ENCODE measurements at places on chromosomes 1 and 21.
A peak's percentile ranks its signal among the peaks of the same experiment; 100 is the strongest.

DNA sequence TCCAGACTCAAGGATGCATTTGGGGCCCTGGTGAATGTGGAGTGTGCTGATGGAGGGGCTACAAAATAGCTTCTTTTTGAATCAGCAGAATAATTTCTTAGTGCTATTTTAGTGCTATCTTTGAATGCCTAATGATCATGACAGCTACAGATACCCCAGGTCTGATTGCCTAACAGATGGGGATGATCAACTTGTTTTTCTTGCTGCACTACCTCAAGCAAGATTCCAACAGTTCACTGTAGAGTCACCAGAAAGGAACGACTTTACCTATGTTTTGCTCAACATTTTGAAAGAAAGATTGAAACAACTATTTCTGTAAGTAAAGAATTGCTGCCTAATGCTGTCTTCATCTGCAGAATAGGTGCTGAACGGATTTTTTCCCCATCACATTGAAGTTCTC lies 42.6 kb upstream of the VAV3 start:
- DNase-seq, result no peak

- no peak for DNase-seq
These were observed 91.6 kb downstream of the SCCPDH start for GRCh38 chr1:246815693-246816270.

DNA sequence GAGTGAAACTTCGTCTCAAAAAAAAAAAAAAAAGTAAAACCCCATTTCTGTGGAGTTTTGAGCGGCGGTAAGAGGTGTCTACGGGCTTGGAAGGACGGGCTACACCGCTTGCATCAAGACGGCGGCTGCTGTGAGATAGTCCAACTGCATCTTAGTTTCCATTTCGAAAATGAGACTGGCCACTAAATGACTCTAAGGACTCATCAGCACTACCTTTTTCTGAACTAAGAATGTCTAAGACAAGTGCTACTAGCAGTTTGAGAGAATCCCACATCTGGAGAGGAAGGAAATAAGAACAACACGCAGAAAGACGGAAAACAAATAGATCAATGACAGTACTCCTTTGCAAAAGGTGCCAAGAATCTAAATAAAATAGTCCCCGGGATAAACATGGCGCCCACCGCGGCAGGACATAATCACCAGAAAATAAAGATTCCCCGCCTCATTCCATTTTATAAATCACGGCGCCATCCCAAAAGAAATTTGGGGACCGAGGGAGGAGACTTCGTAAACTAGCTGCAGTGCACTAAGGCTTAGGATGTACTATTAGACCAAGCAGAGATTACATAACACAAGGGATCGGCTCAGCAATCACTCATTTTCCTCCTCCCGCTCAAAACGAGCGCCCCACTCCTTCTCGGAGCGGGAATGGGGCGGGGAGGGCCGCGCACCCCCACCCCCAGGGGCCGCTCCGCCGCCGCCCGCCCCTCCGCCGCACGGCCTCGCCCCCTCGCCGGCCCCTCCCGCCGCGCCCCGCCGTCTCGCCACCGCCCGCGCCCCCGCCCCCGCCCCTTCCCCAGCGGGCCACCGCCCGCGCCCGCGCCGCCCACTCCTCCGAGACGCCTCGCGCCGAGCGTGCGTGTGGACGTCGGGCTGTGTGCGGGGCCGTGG lies 1.1 kb downstream of the POGZ start:
- peak; percentile 79 for DNase-seq

GRCh38 chr1:97006044-97006661 lies 284.6 kb downstream of the PTBP2 start:
- DNase-seq, result peak; percentile 42

- no peak for DNase-seq
These were observed 392.4 kb downstream of the TTLL7 start for GRCh38 chr1:83606416-83606955.

DNA sequence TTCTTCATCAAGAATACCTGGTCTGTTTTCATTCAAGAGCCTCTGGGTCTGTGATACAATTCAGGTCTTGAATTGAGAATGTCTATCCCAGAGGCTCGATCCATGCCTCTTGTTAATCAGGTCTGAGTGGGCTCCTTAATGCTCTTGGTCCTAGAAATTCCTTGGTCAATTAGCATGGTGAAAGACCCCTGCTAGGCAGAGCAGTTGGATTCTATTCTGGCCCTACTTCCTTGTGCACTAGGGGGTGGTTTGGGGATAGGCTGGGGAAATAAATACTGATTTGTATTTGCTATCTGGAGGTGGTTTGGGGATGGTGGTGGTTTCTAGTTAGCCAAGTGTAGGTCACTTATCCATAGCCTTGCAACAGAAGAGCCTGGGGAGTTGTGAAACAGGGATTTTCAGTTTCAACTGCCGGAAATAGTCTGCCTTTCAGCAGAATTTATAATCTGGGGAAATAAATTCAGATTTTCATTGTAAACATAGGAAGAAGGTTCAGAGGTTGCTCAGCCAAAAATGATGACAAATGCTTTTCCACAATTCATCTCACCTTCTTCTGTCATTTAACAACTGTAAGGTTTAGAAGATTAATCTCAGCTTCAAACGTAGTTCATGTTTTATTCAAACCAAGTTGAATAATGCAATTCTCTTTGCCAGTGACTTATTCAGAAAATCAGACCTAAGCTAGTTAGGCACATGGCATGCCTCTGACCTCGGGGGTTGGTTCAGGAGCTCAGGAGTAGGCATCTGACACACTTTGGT lies 22.2 kb upstream of the SCAF4 start:
- DNase-seq, result no peak

- DNase-seq, result peak; percentile 8
These were observed 128.0 kb downstream of the ADAMTS1 start for GRCh38 chr21:26717146-26717739.

DNA sequence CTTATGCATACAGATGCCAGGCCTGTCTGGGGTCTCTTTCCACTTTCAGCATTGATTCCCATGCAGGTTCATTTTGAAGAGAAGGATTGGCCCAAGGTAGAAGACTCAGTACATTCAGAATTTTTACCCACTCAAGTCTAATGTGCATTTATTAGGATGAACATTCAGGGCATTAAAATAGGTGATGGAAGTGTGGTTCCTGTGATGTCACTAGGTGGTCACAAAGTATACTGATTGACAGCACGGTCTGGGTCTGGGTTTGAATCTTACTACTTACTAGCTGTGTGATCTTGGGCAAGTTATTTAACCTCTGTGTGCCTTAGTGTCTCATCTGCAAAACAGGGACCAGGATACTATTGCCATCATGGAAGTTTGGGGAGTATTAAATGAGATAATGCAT lies 711 bp upstream of the ZNF648 start:
- DNase-seq, result no peak

DNA sequence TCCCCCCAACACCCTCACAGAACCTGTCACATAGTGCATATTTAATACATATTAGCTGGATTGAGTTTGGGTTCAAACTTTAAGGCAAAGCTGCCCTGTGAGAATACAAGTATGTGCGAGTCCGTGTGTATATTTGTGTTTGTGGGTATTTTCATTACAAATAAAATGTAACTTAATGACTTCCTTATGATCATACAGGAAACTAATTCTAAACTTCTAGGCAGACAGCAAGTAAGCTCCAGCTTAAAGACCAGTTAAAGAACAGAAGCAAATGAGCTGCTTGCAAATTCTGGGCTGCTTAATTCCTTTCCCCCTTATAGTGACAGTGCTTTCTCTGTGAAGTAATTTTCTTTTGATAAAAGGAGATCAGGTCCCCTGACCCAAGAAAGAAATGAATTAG lies 437.6 kb downstream of the TTLL7 start:
- DNase-seq, result no peak

GRCh38 chr1:246526915-246527314 lies 19.8 kb upstream of the SMYD3 start:
- DNase-seq, result no peak

DNA sequence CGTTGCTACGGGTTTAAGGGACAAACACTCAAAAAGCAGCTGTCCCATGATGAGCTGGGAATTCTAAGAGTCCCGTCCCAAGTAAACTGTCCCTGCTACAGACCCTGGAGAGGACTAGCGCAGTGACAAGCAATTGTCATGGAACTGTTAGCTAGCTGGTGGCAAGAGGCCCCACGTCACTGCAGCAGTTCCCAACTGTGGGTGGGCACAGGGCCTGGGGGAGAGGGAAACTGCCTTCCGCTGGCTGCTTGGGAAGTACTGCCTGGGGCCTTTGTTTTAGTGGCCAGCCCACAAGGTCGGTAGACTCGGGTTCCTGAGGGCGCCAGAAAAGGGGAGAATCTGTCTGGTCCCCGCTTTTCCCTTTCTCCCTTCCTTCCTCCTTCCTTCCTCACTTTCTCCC lies 97.4 kb downstream of the LACTBL1 start:
- DNase-seq, result no peak

DNA sequence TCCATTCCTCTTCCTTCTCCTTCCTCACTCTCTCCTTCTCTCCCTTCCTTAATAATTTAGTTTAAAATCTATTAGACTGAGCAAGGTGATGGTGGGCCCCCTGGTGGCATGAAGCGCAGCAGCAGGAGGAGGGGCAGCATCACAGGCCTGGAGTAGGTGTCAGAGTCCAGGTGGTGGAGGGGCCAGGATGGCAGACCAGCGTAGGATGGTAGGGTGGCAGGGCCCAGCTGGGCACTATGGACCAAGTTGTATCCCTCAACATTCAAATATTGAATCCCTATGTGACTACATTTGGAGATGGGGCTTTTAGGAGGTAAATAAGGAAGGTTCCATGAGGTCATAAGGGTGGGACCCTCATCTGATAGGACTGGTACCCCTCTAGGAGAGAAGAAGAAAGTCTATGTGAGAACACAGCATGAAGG lies 61.0 kb downstream of the WDR4 start:
- peak; percentile 32 for DNase-seq

- no peak for DNase-seq
These were observed 910 bp upstream of the ANKRD65 start for GRCh38 chr1:1421907-1422464.

- no peak for DNase-seq
These were observed 24.7 kb downstream of the INAVA start for GRCh38 chr1:200919386-200919785.

DNA sequence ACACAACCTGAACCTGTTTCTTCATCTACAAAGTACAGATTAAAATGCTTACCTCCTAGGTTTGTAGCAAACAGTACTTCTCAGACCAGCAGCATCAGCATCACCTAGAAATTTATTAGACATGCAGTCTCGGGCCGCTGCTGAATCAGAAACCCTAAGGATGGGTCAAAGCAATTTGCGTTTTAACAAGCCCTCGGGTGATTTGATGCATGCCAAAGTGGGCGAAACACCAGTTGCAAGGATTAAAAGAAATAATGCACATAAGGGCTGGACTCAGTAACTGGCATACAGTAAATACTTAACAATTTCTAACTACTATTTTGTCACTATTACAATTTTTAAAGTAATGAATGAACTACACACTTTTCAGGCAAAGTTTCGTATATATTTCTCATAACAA lies 47.5 kb downstream of the SH3GLB1 start:
- no peak for DNase-seq

DNA sequence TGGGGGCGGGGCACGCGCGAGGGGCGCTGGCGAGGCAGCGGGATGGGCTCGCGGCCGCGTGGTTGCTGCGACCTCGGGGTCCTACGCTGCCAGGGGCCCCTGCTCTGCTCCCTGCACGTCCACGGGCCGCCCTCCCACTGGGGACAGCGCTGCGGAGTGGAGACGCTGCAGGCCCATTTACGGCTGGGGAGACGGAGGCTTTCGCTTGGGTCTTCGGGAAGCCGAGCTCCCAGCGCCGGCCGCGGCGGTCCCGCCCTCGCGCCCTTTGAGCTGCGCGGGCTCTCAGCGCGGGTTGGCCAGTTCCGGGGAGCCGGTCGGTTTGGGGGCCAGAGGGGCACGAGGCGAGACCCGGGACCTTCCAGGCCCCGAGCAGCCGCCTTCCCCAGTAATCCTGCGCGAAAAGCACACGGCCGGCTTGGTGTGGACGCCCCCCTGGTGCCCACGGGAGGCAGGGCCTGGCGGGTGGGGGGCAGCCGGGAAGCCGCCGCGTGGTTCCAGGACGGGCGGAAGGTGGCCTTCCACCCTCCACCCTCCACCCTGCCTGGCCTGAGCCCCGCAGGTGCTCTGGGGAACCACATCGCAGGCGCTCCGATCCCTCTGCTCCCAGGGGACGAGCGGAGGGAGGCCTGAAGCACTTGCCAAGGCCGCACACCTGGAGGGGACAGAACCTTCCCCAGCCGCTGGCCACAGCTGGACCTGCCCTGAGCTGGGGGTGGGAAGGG lies 570 bp upstream of the PEX10 start:
- DNase-seq, result peak; percentile 76

GRCh38 chr21:25895565-25896205 lies 160.9 kb downstream of the GABPA start:
- DNase-seq, result peak; percentile 67

DNA sequence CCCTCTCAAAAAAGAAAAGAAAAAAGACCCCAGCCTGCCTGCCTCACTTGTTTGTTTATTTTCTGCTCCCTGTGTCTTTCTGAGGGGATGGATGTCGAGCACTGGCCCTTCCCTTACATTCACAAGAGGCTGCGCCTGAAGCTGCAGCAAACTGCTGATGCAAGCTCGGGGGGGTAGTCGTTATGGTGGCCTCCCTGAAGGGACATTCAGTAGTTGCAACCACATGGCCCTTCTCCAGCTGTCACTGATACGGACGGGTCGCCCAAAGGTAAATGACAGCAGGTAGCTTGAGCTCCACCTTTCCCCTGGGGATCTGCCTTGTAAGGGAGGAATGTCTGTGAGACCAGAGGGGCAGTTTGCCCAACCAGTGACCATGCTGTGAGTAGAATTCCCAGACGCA lies 17.7 kb downstream of the PLEKHM2 start:
- no peak for DNase-seq

- DNase-seq, result peak; percentile 2
These were observed 130.8 kb downstream of the FAF1 start for GRCh38 chr1:50829014-50829958.

Data from COR-L47 (cell line).